T-helper 22 cell (primary cell): ENCODE measurements at places on chromosomes 2 and 18.

DNA sequence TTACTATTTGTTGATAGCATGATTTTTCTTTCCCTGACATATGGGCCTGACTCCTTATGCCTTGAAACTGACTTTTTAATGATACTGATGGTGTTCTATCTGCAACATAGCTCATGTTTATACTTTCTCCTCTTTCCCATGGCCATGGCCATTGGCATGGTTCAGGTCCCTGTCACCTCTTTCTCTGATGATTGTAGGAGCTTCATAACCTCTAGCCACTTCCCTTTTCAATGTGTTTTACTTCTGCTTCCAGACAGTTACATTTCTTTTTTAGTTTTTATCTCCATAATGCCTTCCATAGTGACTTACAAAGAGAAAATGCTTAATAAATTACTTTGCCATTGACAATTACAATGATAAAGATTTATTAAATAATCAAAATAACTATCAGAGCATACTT lies 177.9 kb upstream of the SETBP1 start:
- no peak for DNase-seq

DNA sequence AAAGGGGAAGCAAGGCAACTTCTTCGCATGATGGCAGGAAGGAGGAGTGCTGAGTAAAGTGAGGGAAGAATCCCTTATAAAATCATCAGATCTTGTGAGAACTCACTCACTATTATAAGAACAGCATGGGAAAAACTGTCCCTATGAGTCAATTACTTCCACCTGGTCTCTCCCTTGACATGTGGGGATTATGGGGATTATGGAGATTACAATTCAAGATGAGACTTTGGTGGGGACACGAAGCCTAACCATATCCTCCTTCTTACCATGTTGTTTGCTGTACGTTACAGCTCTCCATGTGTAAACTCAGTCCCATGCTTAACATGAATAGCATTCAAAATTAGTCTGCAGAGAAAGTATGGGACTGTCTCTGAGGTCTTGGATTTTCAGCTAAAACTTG lies 1096.8 kb upstream of the ACVR2A start:
- DNase-seq, result no peak

GRCh38 chr2:151931030-151931611 lies 102.9 kb upstream of the ARL5A start:
- DNase-seq, result no peak

GRCh38 chr2:189337656-189338055 lies 103.6 kb upstream of the WDR75 start:
- DNase-seq, result no peak

GRCh38 chr2:69449906-69450305 lies 12.7 kb upstream of the NFU1 start:
- DNase-seq, result no peak

GRCh38 chr2:98394595-98395153 lies 48.4 kb downstream of the CNGA3 start:
- DNase-seq, result no peak

GRCh38 chr2:186827411-186827810 lies 21.6 kb downstream of the ZSWIM2 start:
- DNase-seq, result no peak

DNA sequence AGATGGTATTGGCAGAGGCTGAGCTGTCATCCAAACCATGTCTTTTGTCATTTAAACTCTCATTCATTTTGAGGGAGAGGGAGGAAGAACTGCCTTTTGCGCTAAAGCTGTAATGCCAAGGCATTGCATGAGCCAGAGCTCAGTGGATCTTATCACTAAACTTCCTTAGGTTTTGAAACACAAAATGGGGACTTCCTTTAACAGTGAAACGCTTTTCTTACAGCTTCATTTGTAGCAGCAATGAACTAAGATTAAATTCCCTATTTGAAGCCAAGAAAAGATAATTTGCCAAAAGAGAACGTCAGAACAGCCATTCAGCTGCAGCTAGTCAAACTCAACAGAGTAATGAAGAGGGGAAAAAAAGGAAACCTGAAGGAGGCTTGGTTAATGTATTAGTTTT lies 143.5 kb upstream of the MMADHC start:
- DNase-seq, result no peak

GRCh38 chr2:233803292-233803911 lies 25.3 kb downstream of the MROH2A start:
- DNase-seq, result no peak

DNA sequence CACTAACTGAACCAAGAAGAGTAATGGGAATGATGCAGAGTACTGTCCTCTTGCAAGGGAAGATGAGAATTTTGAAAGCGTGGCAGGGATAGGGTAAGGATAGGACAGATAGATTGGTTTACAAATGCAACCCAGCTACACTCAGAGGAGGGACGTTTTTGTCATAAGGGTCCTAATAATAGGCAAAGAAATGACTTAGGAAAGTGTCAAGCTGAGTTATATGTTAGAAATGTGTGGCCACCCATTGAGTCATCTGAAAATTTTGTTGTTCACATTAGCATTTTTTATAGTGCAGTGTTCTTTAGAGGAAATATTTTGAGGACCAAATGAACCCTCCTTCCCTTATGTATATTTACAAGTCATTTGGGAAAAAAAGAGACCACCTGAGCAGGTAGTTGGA lies 137.5 kb downstream of the PHLPP1 start:
- DNase-seq, result no peak

- no peak for DNase-seq
Measured at GRCh38 chr2:203394519-203395227, 66.5 kb downstream of the ABI2 start.

GRCh38 chr2:229273006-229273722 lies 2.1 kb upstream of the PID1 start:
- DNase-seq, result no peak

GRCh38 chr18:54415086-54415485 lies 57.4 kb downstream of the C18orf54 start:
- DNase-seq, result no peak

DNA sequence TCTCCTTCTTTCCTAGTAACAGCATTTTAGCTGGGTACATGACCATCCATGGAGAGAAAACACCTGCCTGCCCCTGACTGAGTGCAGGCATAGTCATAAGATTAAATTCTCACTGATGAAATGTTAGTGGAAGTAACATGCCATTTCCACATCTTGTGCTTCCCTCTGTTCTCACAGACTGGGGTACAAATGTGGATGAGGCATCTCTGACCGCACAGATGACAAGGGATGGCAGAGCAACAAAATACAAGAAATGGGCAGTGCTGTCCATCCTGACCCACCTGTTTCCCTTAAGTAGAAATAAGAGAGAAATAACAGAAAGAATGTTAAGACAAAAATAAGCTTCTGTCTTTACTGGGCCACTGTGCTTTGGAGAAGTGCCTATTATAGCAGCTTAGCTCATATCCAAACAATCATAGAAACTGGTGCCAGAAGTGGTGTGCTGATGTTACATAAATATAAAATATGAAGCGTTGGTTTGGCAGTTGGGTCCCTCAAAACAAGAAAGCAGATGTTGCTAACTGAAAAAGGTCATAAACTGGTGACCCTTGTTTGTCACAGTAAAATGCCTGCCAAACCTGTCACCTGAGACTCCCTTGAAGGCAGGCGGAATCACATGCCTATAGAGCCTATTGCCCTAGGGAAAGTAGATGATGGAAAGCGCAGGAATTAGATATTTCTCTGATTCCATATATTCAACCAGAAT lies 72.4 kb upstream of the CCDC150 start:
- DNase-seq, result no peak

GRCh38 chr2:24183366-24184069 lies 8.7 kb downstream of the FAM228A start:
- no peak for DNase-seq

DNA sequence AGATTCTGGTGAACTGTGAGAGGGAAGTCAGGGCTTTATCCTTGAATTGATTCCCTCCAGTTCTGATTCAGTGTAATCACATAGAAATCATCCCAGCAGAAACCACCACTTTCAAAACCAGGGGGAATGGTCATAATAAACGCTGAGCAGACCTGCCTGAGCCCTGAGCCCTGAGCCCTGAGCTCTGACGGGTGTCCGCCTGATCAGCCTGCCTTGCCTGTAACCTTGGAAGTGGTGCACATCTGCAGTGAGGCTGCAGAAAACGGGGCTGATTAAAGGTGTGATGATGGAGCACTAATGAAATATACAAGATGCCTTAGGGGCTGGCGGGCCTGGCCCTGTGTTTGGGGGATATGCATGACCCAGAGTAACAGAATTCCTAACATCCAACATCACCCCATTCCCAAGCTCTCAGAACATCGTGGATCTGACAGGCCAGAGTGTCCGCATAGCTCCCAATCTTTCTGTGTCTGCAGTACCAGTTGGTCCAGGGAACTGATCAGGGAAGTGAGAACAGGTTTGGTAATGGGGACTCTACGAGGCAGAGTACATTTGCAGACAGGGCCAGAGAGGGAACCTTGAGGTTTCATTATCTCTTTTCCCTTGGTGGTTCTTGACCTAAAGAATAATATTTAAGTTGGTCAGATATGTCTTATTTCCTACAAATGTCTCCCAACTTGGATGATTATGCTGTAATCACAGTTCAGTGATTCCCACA lies 37.8 kb downstream of the KCTD18 start:
- no peak for DNase-seq

- no peak for DNase-seq
Measured at GRCh38 chr2:236171680-236172254, 3.6 kb upstream of the GBX2 start.

- no peak for DNase-seq
Measured at GRCh38 chr2:127574656-127575055, 39.2 kb downstream of the MYO7B start.

GRCh38 chr2:135676031-135676430 lies 65.6 kb upstream of the UBXN4 start:
- DNase-seq, result no peak
